Stimulated activated CD4-positive, alpha-beta T cell treated with anti-CD3 and anti-CD28 coated beads, Interleukin-4, amount 100 ng/mL, for 1 hour (primary cell): ENCODE measurements at places on chromosomes 3 and 15.

DNA sequence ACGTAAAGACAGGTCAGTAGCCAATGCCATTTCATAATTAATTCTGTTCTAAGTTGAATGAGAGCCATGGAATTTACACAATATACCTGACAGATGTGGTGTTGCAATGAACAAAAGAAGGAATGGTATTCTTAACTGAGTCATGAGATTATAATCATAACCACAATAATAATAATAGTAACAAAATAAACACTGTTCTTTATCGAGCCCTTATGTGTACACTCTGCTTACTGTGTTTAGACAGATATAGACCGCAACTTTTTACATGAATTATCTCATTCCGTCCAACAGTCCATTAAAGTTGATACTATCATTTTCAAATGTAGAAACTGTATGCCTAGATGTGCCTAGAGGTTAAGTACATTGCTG is 28.2 kb upstream of the SCAANT1 start:
- DNase-seq: no peak

DNA sequence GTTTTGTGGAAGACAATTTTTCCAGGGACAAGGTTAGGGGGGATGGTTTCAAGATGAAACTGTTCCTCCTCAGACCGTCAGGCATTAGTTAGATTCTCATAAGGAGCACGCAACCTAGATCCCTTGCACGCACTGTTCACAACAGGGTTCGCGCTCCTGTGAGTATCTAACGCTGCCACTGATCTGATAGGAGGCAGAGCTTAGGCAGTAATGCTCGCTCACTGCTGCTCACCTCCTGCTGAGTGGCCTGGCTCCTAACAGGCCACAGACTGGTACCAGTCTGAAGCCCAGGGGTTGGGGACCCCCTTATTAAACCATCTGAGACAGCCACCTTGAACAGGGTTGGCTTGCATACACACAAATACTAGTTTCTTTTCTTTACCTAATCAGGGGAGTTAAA is 13.5 kb upstream of the IMPG2 start:
- no peak for DNase-seq

GRCh38 chr3:129162729-129163579 is 2.1 kb upstream of the ISY1 start:
- DNase-seq: no peak

- DNase-seq: no peak
Measured at GRCh38 chr15:70202756-70203155, 105.0 kb upstream of the TLE3 start.

GRCh38 chr3:143822374-143822773 is 25.9 kb downstream of the SLC9A9 start:
- no peak for DNase-seq

- no peak for DNase-seq
Measured at GRCh38 chr15:67584157-67584556, 41.7 kb downstream of the MAP2K5 start.

GRCh38 chr15:67505675-67506572 is 15.0 kb upstream of the C15orf61 start:
- DNase-seq: no peak

- no peak for DNase-seq
Measured at GRCh38 chr15:59609730-59610712, 1.6 kb upstream of the GCNT3 start.

GRCh38 chr3:39267631-39268548 is 11.9 kb downstream of the CX3CR1 start:
- DNase-seq: peak; percentile 63

DNA sequence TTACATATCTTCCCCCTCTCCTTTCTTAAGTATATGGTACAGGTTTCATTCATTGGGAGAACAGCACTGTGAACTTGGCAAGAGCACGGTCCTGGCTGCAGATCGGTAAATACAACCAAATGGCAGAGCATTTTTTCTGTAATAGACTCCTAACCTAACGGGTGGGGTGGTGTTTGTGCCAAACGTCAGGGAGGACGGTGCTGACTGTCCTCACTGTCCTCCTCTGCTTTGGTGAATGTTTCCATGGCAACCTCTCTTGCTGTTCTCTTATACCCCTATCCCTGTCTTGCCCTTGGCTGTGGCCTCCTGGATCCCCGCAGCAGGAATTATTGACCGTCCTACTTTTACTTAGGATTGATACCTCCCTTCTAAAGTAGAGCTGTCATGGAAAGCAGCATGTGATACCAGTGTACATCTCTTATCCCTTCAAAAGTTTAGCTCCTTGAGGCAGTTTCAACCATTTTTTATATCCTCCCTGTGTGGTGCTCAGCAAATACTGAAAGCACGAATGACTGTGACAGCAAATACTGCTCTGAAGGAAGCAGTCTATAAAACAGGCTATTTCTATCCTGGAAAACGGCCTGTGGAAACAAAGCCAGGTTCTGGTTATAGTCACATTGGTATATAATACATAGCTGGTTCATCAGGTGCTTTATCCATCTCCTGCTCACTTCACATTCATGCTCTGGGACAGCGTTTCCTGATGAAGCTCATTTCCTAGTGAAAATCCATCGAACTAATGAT is 275.4 kb upstream of the C2CD4B start:
- DNase-seq: no peak

- DNase-seq: no peak
Measured at GRCh38 chr3:141051443-141052200, 475 bp downstream of the SPSB4 start.

DNA sequence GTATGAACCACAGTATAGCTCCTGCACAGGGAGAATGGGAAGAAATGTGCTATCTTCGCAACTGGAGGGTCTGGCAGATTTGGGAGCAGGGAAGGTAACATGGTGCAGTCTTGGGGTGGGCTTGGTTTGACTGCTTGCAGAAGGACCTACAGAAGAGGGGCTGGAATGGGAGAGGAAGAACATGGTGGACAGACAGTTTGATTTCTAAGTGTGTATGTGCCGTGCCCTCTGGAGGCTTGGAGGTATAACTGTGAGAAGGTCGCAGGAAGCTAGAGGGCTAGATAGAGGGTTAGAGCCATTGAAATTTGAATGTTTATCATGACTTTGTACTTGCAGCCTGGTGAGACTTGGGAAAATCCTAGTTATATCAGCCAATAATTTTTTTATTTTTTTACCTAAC is 169.2 kb downstream of the SQOR start:
- DNase-seq: no peak

- no peak for DNase-seq
Measured at GRCh38 chr3:113910966-113911365, 36.8 kb upstream of the ZDHHC23 start.

DNA sequence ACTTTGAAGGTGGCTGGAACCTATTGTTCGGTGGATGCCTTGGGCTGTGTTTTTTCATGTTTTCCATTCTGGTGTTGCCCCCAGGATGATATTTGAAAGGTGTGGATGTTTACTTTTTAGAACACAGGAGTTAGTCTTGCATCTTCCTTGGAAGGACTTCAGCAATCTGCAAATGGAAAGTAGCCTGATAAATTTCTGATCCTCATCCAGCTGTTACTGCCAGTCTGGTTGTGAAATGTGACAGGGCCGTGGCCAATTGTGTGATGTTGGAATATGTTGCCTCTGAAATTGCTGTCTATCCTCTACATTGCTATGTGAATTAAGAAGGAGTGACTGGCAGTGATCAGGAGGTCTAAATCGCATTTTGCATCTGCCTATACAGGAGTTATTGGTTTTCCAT is 382.5 kb upstream of the C2CD4B start:
- no peak for DNase-seq

DNA sequence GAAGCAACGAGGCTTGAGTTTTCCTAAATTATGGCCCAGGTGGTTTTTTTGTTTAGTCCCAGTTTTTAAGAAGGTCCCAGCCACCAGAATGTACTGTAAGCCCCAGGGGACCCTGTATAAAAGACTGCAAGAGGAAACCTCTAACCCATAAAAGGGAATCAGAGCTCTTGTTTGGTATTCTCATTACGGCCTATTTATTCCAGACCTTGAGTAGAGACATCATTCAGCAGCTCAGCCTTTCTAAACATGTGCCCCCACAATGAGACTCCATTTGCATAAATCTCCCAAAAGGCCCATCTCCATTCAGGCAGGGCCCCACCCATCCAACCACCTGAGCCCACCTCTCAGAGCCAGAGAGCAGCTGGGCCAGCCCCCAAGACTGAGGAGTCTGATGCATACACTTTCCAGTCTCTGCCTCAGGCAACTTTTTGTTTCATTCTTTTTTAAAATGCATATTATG is 25.7 kb downstream of the ZDHHC3 start:
- no peak for DNase-seq

DNA sequence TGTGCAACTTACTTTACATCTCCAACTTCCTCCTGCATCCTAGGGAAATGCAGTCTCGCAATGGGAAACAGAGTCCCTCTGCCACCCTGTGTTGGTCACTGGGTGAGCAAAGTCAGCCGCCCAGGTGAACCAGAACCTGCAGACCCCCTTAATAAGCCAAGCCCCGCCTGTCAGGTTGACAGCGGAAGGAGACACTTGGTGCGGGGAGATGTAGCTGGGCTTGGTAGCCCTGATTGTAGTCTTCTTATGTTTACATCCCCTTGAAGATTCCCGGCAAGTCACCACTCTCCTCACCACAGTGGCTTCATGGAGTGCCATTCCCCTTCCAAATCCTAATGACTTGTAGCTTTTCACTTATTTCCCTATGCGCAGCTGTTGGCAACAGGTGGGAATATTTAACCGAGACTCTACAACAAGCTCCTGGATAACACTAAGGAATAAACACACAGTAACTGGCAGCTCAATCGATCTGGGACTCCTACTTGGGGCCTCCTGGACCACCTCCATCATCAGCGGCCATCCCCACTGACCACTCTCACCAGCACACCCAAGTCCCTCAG is 17.7 kb upstream of the CLSTN2 start:
- no peak for DNase-seq

DNA sequence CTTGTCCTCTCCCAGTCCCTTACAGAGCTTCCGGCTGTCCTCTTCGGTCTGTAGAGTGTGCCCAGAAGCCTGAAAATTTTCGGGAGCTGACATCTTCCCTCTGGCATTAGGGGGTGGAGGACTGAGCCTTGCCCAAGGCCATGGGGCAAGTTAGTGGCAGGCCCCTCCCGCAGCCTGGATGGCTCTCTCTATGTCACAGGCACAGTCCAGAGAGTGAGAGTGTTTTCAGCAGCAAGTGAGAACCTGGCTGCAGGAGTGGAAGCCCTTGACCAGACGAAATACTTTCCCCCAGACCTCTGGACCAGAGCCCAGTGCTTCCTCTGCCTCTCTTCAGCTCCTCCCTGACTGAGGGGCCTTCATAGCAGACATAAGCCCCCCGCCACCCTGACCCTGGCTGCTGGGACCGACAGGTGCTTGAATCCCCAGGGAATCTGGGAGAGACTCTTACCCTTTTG is 50.5 kb upstream of the SEC22A start:
- DNase-seq: no peak

- DNase-seq: no peak
Measured at GRCh38 chr3:172321035-172321434, 127.2 kb downstream of the GHSR start.

- DNase-seq: no peak
Measured at GRCh38 chr15:55872471-55872870, 120.9 kb downstream of the NEDD4 start.

DNA sequence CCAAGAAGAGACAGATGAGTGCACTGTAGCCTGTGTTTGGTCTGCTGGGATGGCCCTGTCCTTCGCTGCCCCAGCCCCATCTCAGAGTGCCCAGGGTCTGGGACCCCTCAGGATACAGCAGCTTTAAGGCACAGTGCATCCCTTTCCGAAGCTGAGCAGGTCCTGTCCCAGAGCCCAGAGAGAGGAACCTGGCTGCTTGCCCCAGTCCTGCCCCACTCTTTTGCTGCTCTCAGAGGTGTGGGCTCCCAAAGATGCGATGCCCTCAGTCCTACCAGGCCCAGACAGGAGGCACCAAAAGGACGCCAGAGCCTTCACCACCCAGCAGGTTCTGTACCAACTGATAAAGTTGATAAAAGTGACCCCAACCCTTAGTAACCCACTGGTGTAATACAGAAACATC is 8.2 kb downstream of the PLCD1 start:
- no peak for DNase-seq

- DNase-seq: no peak
Measured at GRCh38 chr15:63306492-63307073, 29.2 kb downstream of the APH1B start.

- peak; percentile 46 for DNase-seq
Measured at GRCh38 chr3:50275996-50276761, 2.7 kb upstream of the LSMEM2 start.

GRCh38 chr3:9676785-9677184 is 26.8 kb upstream of the CPNE9 start:
- no peak for DNase-seq

DNA sequence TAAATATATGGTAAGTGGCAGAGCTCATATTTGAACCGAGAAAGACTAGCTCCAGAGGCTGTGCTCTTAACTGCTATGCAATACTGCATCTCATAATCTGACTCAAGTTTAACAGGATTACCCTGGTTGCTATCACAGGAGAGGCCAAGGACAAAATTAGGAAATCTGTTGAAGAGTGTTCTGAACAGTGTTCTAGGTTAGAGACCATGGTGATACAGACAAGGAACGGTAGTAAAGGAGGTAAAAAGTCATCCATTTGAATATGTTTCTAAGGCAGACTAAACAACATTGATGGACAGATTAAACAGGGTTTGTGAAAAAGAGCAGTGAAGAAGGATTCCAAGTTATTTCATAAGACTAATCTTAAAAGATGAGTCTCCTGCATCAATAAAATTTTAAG is 22.1 kb downstream of the PLOD2 start:
- DNase-seq: no peak

- DNase-seq: no peak
Measured at GRCh38 chr15:81126892-81127291, 7.2 kb upstream of the CFAP161 start.

GRCh38 chr3:10926811-10927521 is 65.6 kb upstream of the SLC6A1 start:
- DNase-seq: no peak

GRCh38 chr15:77825252-77825542 is 192.5 kb upstream of the LINGO1 start:
- DNase-seq: no peak

DNA sequence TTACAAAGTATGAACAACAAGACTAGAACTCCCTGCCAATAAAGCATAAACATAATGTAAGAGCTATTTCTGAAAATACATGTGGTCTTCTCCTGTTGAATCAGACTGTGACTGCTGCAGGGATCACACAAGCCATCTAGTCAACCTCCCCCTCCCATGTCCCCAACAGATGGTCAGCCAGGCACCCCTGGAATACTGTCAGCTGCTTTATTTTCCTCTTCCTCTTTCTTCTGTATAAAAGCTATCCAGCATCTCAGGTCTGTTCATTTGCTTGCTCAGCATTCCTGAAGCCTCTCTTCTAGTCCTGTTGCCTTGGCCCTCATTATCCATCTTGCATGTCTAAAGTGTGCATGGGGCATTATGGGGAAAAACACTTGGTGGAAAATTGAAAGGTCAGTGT is 6.5 kb upstream of the MINDY4B start:
- no peak for DNase-seq

- no peak for DNase-seq
Measured at GRCh38 chr3:125186800-125187598, 25.5 kb downstream of the SLC12A8 start.

GRCh38 chr15:28219116-28219515 is 102.9 kb downstream of the HERC2 start:
- DNase-seq: no peak

GRCh38 chr15:45869034-45869668 is 234.3 kb downstream of the SQOR start:
- DNase-seq: no peak

- no peak for DNase-seq
Measured at GRCh38 chr3:160698599-160699195, 21.7 kb downstream of the ARL14 start.
